ENCODE measurements at places on chromosomes 13 and 19. TPM values are rescaled to one million over a fixed set of nuclear protein-coding genes. Genes with fewer than 3 reads are reported as not detected.

- H3K27me3 ChIP-seq: no peaks in the 10 kb centered on the region
- H3K36me3 ChIP-seq: no peaks in the 10 kb centered on the region
- H3K4me3 ChIP-seq: no peak overlapping the region
- H3K27ac ChIP-seq: no peak overlapping the region
These were observed 861.9 kb downstream of the GPC5 start for GRCh38 chr13:92260363-92260762.

DNA sequence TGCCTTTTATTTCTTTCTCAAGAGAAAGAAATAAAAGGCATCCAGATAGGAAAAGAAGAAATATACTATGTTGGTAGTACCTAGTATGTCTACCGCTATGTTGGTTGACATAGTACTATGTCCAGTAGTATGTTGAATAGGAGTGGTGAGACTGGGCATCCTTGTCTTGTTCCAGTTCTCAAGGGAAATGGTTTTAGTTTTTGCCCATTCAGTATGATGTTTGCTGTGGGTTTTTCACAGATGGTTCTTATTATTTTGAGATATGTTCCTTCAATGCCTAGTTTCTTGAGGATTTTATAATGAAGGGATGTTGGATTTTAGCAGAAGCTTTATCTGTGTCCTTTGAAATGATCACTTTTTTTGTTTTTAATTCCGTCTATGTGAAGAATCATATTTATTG lies 53.0 kb upstream of the CSNK1A1L start:
- no peak overlapping the region for H3K27ac ChIP-seq
- no peak for DNase-seq
- H3K4me1 ChIP-seq: no peaks in the 10 kb centered on the region
- no peaks in the 10 kb centered on the region for H3K27me3 ChIP-seq

- no peaks in the 10 kb centered on the region for H3K27me3 ChIP-seq
- no peak overlapping the region for H3K27ac ChIP-seq
- no peaks in the 10 kb centered on the region for H3K4me1 ChIP-seq
- no peak overlapping the region for H3K4me3 ChIP-seq
- no peak for DNase-seq
- peaks cover 24% of the 10 kb centered on the region for H3K36me3 ChIP-seq
These were observed 67.0 kb upstream of the TEX29 start for GRCh38 chr13:111253365-111253872.

- no peak for DNase-seq
- H3K36me3 ChIP-seq: no peaks in the 10 kb centered on the region
- no peak overlapping the region for H3K4me3 ChIP-seq
- H3K4me1 ChIP-seq: peaks cover 17% of the 10 kb centered on the region
These were observed 2.7 kb downstream of the CLEC4G start for GRCh38 chr19:7729211-7729610.

Gene LILRB2
- 0.58 TPM for total RNA-seq

DNA sequence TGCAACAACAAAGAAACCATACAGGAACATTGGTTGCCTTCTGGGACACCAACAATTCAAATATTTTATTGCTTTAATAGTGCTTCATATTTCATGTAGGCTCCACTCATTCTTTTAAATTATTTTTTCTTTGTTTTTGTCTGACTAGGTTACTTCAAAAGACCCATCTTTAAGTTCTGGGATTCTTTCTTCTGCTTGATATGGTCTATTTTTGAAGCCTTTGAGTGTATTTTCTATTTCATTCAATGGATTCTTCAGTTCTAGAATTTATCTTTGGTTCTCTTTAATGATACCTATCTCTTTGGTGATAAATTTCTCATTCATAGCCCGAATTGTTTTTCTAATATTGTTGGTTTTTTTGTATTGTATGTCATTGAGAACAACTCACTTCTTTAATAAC lies 38.6 kb downstream of the IGFL3 start:
- DNase-seq: no peak
- H3K4me1 ChIP-seq: no peaks in the 10 kb centered on the region
- H3K36me3 ChIP-seq: no peaks in the 10 kb centered on the region
- no peak overlapping the region for H3K27ac ChIP-seq
